Nucleus accumbens (tissue), 56 donors: ENCODE measurements at places on chromosomes 7 and 10.

GRCh38 chr7:66043681-66044497 lies 31.7 kb upstream of the ASL start:
- DNase-seq: peak; percentile 6

- DNase-seq: no peak
Measured at GRCh38 chr7:123271856-123272255, 72.1 kb upstream of the SLC13A1 start.

DNA sequence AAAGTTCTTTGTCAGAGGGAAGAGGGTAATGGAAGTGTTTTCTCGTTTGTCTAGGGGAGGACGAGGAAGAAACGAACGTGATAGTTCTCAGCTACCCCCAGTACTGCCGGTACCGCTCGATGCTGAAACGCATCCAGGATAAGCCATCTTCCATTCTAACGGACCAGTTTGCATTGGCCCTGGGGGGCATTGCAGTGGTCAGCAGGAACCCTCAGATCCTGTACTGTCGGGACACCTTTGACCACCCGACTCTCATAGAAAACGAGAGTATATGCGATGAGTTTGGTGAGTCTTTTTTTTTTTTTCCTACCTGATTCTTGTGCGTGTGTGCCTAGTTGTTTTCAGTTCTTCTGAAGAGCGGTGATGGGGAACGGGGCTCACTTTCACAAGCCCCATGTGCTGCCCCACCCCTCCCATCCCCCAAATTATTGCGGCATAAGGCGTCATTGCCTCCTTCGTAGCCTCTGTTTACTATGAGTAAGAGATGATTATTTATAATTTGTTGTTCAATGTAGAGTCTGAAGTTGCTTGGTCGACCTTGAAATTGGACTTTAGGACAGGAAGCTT lies 98.6 kb downstream of the ARID5B start:
- no peak for DNase-seq

DNA sequence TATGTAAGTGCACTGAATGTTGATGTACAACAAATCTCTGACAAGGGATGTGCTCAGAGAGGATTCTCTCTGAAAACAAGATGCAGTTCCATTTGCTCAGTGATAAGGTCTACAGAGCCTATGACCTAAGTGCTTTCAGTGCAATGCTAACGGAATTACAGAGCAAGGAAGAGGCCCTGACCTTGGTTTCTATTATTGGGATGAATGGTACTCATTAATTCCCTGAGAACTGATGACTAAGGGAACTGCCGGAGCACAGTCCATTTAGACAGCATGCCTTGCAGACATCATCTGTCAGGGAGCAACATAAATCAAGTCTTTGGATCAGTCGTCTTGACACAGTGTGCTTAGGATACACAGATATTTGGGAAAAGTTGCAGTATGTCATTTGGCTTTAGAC lies 340.8 kb downstream of the PHTF2 start:
- no peak for DNase-seq

DNA sequence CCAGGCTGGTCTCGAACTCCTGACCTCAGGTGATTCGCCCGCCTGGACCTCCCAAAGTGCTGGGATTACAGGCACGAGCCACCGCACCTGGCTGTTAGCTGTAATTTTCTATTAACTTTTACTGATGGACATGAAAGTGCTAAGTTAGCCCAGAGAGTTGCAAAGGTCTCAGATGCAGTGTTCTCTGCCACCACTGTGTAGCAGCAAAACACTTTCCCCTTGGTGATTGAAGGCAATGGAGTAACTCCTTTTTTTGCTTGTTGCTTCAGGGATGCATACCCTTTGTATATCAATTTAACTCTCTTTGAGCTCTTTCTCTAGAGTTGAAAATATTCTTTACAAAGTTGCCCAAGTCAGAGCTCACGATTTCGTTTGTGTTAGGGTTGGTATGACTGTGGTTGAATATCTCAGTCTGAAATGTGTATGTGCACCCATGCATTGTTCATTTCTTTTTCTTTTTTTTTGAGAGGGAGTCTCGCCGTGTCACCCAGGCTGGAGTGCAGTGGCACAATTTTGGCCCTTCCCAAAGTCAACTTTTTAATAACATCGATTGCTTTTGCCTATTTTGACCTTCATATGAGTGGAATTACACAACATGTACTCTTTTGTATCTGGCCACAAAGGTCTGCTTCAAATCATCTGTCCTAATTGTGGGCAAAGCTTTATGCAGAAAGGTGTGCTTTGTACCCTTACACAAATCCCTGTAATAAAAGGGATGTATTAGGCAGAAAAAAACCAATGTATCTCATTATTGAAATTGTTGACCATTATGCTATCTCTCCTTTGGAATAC lies 52.6 kb downstream of the GTF2I start:
- DNase-seq: no peak

DNA sequence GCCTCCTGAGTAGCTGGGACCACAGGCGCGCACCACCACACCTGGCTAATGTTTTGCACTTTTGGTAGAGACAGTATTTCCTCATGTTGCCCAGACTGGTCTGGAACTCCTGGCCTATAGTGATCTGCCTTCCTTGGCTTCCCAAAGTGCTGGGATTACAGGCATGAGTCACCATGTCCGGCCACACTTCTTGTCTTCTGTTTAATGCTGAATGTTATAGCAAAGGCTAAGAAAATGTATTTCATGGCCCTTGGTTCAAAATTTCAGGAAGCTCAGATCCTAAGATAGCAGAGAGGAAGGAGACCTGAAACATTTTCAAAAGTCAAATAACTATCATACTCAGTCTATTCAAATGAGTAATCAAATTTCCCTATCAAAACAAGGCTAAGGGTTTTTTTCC lies 229.6 kb downstream of the BAMBI start:
- DNase-seq: no peak

DNA sequence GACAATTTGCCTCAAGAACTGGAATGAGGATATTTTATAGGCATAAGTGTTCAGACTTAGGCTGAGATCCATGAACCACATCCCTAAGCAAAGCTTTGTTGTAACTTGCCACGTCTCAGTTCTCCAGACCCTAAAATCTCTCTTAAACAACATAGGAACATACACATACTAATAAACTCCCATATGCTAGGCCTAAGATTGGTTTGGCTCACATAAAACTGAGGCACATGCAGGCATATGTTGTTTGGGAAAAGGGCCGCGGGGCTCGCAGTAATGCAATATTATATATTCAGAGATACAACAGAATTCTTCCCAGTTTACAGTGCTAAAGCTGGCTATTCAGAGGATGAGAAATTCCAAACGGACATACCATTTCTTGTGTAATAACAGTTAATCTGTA lies 61.0 kb downstream of the DOCK4 start:
- no peak for DNase-seq

GRCh38 chr7:69208848-69209247 lies 389.4 kb upstream of the AUTS2 start:
- no peak for DNase-seq

DNA sequence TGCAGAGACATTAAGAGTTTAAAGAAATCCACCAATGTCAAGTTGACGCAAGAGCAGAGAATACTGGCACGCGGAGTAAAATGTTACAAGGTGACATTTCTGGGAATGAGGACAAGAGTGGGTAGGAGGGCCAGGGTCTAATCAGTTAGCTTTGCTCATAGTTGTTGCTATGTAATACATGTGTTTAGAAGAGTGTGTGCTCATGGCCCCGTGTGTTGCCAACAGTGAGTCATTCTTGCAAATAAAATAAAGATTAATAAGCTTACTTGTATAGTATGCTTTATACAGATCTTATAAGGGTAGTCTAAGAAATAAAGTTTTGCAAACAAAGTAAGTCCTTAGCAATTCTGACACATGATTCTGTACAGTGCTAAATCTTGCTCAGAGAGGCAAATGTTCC lies 64.5 kb downstream of the DNMBP start:
- DNase-seq: no peak

DNA sequence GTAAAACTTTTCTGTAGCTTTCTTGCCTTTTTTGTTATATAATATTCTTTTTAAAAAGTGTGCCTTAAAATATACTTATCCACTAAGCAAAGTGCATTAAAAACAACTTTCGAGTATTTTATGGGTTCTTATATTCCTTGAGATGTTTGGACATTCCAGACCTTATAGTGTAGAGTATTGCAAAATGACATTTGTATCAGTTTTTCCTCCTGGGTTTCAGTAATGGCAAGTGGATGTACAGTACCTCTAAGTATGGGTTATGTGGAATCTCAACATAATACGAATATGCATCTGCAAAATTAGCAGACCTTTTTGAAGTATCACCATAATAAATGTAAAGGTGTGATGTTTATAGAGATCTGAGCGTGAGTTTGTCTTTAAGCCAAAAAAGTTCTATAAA lies 2.7 kb downstream of the CDK13 start:
- no peak for DNase-seq

GRCh38 chr7:130288829-130289228 lies 4.1 kb upstream of the CPA4 start:
- DNase-seq: no peak

DNA sequence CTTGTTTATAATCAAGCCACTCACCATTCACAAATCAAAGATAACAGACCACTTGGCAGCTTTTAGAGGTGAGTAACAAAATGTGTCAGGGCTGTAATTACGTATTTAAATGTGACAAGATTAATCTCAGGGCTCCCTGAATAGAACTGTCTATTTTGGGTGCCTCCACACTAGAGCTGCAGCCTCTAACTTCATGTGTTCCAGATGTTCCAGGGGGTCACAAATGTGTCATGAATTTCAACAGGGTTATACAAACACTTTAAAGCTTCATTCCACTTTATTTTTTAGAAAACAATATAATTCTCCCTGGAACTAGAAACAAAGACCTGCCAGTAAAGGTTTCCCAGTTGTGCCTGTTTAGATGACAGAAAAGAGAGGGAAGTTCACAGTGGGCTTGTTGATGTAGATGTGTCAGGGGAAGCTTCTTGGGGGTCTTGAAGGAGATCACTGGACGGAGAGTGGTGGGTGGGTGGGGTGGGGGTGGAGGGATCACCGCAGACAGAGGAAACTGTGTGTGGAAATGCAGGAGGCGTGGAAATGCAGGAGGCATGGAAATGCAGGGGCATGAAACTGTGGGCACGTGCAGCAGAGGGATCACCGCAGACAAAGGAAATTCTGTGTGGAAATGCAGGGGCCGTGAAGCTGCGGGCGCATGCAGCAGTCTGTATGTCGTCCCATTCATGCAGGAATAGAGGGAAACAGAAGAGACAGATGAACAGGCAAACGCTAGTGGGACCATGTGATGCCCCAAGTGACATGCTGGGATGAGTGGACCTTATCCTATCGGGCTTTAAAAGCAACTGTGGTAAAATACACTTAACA lies 42.0 kb upstream of the TRIL start:
- DNase-seq: no peak

DNA sequence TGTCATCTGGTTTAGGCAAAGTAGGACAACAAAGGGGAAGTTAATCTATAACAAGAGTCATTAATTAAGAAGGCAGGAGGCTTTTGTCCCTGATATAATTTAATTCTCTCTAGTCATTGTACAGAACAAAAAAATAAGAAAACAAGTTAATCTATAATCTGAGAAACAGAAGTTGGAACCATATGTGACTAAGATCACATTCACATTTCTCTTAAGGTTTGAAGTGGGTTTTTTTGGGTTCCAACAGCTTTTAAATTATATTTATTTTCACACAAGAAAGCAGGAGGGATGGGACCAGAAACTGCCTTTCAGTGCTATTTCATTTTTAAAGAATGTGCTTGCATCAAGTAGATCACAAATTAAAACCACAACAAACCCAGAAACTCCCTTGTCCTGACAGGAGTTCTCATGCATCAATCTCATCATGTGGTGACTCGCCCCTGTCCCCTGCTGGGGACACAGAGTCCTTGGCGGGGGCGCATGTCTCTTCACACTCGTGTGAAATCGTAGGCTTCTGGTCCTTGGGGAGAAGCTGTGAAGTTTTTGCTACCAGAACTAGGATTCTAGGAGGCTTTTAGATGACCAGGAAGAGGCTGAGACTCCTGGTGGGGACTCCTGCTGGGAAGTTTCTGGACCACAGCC lies 10.1 kb upstream of the OPN4 start:
- DNase-seq: no peak

- DNase-seq: no peak
Measured at GRCh38 chr7:26487780-26488515, 196.3 kb downstream of the SNX10 start.

GRCh38 chr10:62640411-62640810 lies 164.1 kb upstream of the ADO start:
- DNase-seq: no peak

DNA sequence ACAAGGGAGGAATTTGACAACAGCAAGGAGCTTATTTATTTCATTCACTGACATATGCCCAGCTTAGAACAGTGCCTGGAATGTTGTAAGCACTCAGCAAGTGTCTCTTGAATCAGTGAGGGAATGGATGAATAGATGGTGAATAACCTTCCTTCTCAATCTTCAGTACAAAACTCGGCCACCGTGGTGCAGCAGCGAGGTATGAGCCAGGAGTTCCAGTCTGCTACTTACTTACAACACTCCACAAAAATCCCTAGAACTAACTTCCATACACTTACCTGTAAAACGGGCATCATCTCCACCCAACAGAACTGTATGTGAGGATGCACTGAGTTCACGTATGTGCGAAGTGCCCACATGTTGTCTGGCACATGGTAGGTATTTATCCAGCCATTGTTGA lies 237.4 kb downstream of the WDR11 start:
- no peak for DNase-seq

- no peak for DNase-seq
Measured at GRCh38 chr10:98326621-98327027, 58.6 kb upstream of the LOXL4 start.

GRCh38 chr10:82762641-82763040 lies 887.6 kb downstream of the NRG3 start:
- no peak for DNase-seq

- no peak for DNase-seq
Measured at GRCh38 chr7:66880053-66880452, 41.0 kb upstream of the TMEM248 start.

DNA sequence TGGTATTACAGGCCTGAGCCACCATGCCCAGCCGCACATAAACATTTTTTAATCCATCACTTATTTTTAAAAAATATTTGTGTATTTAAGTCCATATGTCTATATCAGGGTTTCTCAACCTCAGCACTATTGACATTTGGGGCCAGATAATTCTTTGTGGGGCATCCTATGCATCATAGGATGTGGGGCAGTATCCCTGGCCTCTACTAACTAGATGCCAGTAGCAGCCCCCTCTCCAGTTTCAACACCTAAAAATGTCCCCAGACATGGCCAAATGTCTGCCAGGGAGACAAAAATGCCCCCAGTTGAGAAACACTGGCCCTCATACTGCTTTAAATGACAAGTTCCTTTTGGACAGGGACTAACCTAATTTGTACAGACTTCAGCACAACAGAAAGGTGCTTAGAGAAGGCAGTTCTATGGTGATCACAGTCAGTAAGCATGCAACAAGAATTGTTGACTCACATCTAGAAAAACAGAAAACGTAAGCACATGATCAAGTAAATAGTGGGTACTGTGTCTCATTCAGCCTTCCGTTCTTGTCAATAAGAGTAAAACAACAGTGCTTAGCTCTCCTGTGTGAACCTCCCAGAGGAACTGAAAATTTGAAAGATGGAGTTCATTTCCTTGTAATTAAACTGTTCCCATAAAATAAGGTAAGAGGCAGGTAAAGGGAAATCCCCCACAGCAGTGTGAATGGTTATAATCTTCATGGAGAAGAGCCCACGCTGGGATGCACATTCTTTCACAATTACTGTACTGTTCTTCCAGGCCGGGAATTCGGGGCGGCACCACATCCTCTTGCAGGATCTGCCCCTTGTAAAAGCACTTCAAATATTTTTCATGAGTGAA lies 17.3 kb upstream of the ADRB1 start:
- no peak for DNase-seq

GRCh38 chr10:224571-224970 lies 89.3 kb downstream of the ZMYND11 start:
- DNase-seq: no peak
